A673 (cell line): ENCODE measurements at places on chromosomes 1 and 21.

DNA sequence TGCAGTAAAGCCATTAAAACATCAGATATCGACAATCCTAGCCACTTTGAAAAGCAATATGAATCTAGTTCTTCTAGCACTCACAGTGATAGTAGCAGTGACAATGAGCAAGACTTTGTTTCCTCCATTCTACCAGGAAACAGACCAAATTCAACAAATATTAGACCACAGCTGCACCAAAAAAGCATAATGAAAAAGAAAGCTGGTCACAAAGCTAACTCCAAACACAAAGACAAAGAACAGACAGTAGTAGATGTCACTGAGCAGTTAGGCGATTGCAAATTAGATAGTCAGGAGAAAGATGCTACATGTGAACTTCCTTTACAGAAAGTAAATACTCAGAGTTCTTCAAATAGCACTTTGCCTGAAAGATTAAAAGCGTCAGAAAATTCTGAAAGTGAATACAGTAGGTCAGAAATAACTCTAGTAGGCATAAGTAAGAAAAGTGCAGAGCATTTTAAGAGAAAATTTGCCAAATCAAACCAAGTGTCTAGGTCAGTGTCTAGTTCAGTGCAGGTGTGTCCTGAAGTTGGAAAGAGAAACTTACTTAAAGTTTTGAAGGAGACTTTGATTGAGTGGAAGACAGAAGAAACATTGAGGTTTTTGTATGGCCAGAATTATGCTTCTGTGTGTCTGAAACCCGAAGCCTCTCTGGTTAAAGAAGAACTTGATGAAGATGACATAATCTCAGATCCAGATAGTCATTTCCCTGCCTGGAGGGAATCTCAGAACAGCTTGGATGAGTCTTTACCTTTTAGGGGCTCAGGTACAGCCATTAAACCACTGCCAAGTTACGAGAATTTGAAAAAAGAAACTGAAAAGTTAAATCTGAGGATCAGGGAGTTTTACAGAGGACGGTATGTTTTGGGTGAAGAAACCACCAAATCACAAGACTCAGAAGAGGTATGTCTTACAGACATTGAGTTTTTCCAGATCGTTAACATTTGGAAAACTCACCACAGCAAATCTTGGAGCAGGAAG, 24.9 kb downstream of the RPAP2 start:
- no peak for DNase-seq

DNA sequence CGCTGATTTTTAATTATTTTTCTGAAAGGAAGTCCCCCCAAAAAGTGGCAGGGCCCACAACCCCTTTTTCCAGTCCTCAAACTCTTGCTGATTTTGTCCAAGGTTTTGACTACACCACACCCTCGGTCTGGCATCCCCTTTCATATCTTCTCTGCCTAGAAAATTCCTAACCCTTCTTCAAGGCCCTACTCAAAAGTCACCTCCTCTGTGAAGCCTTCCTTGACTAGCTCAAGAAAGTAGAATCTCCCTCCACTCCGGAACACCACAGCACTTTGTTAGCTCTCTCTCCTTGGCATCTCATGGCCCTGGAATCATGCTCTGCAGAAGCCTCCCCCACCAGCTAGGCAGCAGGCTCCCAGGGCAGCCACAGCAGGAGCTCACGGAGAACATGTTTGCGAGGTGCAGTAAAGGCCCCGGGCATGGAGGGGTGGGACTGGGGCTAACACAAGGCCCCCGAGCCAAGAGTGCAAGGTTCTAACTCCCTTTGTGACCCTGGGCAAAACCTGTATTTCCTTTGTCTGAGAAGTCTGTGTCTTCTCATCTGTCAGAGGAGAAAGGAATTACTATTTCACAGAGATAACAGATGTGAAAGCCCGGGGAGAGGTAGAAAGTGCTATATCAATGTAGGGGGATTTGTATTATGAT, 17.7 kb upstream of the S100A7 start:
- DNase-seq: no peak

GRCh38 chr1:178961868-178962267, 63.8 kb upstream of the FAM20B start:
- DNase-seq: no peak

DNA sequence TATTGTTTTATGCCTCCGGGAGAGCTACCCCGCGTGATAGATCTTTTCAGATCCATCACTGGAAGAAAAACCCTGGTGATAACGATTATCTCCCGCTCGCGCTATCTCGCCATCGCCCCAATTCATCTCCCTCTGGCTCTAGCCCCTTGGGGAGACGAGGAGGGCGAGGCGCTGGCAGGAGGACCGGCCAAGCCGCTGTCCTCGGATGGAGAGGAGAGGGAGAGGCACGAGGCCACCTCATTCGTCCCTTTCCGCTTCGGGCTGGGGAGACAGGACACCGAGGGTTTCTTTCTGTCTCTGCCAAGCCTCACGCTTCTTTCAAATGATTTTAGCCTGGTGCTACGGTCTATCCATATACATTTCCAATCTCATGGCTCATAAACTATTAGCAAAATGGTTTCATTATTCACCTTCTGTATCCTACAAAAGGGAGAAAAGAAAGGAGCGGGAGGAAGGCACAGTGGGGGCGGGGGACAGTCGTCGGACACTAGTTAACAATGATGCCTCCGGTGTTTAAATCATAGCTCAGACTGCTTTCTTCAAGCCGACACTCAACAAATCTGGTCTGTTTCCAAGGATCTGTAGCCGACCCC, 415.0 kb upstream of the ESRRG start:
- no peak for DNase-seq

- no peak for DNase-seq
These were observed 20.6 kb downstream of the CD101 start for GRCh38 chr1:117022114-117022513.

DNA sequence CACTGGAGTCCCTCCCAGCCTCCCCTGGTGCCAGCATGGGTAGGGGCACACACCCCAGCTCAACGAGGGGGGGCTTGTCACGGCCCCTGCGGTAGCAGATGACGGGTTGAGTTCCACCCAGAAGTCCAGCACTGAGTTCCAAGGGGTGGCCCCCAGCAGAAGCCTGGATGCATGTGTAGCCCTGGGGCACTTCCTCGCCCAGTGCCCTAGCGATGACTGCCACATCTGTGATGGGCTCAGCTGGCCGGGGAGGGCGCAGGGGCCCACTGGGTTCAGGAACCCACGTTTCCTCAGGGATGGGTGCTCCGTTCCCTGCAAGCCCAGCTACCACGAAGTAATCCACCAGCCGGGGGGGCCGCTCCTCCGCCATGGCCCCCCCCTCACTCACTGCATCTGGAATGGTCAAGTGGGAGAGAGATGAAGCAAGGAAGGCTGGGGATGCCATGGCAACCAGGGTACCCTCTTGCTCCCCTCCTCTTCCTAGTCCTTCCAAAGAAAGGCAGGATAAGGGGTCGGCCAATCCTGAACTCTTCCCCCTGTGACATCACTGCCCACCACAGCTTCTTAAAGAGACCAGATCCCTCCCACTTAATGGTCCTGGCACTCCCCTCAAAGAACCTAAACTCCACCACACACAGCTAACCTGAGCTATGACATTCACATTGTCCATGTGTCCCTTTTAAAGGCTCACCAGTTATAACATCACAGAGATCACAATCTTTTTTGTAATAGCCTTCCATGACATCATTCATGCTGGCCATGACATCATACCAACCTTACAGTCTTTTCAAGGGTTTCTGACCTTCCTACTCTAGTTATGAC, 2.3 kb downstream of the DENND4B start:
- peak; percentile 30 for DNase-seq

DNA sequence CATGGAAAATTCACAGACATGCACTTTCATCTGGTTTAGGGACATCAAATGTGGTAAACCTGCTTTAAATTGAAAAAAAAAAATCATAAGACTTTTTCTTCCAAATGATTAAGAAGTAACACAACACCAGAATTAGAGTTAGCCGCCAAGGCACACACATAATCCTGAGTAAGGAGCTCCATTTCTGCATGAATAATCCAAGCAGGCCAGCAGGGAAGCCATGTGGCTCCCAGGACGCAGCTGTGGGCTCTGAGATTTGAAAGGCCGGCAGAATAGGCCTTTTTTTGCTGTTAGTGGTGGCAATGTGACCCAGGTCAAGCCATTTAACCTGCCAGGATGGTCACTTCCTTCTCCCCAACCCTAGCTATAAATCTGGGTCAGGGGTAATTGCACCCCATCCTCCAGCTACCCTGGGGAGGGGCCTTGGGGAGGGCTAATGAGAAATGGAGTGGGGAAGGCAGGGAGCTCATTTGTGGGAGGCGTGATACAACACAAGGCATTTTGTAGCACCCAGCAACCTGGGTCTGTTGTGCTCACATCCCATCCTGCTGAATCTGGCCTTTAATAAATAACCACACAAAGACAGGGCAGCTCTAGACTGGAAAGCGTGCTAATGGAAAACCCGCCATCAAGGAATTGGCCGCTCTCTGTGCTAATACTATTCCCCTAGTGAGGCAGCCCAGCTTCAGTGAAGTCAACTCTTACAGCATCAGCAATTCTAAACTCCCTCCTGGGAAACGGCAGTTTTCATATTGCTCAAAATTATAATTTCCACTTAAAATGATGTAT, 178.5 kb downstream of the RHOU start:
- DNase-seq: no peak

DNA sequence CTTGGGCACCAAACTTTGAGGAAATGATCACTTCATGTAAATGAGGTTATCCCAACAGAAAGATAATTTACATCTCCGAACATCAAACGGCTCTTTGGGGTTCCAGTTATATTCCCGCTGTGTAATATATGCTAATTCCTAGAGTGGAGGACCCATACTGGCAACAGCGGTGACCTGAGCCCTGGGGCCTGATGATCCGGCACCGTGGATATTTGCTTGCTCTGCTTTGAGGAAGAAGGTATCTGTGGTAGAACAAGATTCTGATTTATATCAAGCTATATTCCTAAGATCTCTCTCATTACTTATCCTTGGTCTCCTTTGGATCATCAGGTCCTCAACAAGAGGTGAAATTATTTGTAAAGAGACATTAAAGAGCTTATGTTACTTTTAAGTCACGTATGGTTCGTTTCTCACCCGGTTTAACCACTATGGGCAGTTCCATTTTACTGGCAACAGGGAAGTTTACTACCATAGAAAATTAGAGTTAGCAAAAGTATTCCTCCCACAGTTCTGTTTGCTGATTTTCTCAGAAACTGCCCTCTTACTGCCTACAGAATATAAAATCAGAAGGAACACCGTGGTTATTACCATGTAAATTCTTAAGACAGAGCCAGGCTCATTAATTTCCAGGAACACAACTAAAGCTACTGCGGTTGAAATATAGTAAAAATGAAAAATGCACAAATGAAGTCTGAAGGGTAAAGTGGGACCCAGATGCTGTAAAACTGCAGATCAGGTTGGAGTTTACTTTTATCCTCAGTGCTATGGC, 56.7 kb downstream of the MRPL39 start:
- no peak for DNase-seq

DNA sequence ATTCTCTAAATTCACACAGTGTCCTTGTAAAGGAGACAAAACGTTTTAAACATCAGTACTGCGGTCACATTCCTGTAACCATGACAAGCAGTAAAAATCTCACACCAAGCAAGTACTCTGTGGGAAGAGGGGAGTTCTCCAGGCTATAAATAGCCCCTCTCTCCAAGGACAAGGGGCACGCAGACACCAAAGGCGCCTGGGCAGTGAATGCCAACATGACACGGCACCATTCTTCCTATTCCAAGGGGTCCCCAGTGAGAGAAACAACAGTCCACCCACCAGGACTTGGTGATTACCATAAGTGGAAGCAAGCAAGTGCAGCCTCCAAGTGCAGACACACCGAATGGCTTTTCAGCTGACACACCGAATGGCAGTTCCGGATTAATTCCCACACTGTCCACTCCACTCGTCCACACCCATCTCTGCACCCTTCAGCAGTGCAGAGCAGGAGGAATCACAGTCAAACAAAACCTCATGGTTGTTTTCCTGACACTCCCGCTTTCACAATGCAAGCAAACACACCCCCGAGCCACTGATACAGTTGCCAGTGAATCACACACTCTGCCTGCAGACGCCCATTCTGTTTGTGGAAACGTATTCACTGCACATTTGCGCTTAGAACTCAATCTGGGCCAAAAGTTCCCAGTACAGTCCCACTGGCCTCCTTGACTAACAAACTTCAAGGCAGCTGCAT, 1.8 kb downstream of the PTTG1IP start:
- no peak for DNase-seq

- peak; percentile 90 for DNase-seq
These were observed 119.7 kb downstream of the ZNF326 start for GRCh38 chr1:90114521-90115141.
